Activated effector memory CD4-positive, alpha-beta T cell treated with Interleukin-2 at 50 U/mL for 16 hours (primary cell): ENCODE measurements at places on chromosomes 6 and 20.

- DNase-seq, result no peak
Measured at GRCh38 chr6:148758492-148758891, 11.7 kb downstream of the UST start.

- no peak for DNase-seq
Measured at GRCh38 chr6:17013701-17014100, 88.1 kb upstream of the STMND1 start.

GRCh38 chr6:158016571-158017383, 35.1 kb downstream of the SYNJ2 start:
- DNase-seq, result no peak

- DNase-seq, result no peak
Measured at GRCh38 chr6:79776076-79776475, 144.9 kb downstream of the SH3BGRL2 start.

- DNase-seq, result no peak
Measured at GRCh38 chr6:106770081-106770480, 140.7 kb downstream of the QRSL1 start.

GRCh38 chr20:6683021-6683977, 84.2 kb upstream of the BMP2 start:
- no peak for DNase-seq

- DNase-seq, result no peak
Measured at GRCh38 chr6:38091613-38092012, 272.1 kb downstream of the ZFAND3 start.

DNA sequence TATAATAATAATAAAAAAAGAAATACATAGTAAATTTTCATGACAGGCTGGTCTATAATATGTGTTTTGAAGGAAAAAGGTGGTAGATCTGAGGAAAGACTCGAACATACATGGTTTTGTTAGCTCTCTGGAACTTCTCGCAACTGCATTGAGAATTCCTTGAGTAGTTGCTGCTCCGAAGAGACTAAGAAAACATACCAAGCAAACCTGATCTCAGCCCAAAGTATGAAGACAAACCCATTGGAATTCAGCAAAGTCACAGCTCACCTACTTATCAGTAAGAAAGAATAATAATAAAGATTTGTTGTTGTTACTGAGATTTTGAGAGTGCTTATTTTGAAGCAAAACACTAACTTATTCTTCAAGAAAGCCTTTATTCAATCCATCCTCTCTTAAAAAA, 1107.1 kb upstream of the EYS start:
- no peak for DNase-seq

DNA sequence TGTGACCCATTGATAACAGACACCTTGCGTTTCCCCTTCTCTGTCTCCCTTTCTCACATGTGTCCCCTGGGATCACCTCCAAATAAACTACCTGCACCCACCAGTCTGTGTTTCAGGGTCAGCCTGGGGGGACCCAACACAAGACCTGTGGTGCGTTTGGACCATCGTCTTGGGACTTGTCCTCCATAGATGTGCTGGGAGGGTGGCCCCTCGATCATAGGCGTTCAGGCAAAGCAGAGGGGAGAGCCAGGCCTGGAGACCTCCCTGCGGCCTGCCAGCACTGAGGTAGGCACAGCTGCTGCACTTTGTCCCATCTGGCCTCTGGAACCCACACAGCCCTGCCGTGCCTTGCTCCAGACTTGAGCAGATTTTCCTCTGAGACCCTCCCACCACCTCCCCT, 18.1 kb downstream of the CST9 start:
- no peak for DNase-seq

- DNase-seq, result no peak
Measured at GRCh38 chr6:132730560-132730959, 16.7 kb upstream of the VNN1 start.

DNA sequence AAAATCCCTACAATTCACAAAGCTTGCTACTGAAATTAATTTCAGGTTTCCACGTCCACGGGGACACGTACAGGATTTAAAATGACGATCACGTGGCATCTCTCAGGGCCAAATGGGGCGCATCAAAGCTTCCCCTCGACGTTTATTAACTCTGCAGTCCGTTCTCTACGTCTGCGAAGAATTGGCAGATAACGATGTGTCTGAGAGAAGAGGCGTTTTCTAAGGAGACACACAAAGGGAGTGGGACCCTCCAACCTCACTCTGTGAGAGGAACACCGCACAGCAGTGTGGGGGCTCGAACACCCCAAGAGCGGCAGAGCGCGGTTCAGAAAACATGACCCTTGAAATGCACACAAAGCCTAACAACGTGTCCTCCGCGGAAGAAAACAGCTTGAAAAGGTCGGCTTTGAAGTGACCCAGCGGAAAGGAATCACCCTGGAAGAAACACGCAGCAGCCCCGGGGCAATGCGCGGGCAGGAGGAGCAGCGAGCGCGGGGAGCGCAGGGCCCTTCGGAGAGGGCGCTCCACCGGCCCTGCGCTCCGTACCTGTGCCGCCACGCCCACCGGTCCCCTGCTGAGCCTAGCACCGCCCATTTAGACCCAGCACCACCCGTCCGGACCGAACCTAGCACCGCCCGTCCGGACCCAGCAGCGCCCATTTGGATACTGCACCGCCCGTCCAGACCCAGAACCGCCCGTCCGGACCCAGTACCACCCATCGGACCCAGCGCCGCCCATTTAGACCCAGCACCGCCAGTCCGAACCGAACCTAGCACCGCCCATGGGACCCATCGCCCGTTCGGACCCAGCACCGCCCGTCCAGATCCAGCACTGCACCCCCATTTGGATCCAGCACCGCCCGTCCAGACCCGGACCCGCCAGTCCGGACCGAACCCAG, 1.1 kb upstream of the AFDN start:
- no peak for DNase-seq

DNA sequence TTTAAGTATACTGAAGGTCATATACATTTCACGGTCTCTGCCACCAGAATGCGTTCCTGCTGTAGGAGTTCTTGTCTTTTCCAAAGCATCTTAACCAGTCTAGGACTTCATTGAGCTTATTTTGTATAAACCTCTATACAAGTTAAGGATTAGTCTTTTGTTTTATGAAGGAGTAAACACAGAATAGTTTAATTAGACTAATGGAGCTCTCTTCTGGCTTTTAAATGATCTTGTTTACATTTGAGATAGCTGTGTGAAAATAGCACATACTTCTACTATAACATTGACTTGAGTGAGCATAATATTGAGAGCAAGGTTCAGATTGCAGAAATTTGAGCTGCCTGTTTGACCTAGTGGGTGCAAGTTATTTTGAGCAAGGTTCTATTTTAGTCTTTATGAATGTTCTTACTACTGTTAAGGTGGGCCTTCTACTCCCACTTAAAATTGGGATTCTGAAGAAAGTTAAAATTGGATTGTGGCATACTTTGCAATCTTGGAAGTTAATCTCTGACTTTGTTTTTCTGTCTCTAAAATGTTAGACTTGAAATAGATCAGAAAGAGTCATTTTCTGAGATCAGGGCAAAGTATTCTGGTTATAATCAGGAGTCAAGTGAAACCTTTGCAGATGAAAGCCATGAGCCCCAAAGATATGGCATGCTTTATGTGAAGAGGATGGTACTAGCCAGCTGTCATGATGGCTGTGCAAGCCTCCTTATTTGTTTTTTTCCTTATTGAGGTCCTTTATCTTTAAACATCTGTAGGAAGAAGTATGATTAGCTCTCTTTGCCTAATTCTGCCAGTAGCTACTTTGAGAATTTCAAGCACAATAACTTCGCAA, 41.8 kb downstream of the RPRD1B start:
- DNase-seq, result no peak

- DNase-seq, result no peak
Measured at GRCh38 chr20:51059862-51060261, 37.0 kb upstream of the KCNG1 start.

GRCh38 chr6:147078602-147079001, 125.6 kb upstream of the STXBP5 start:
- no peak for DNase-seq

- no peak for DNase-seq
Measured at GRCh38 chr6:47196113-47196512, 113.6 kb downstream of the TNFRSF21 start.

GRCh38 chr6:41658636-41659035, 20.4 kb downstream of the MDFI start:
- no peak for DNase-seq

- no peak for DNase-seq
Measured at GRCh38 chr6:75012018-75012417, 193.8 kb downstream of the COL12A1 start.

GRCh38 chr6:166626177-166627032, 646 bp downstream of the RPS6KA2 start:
- DNase-seq, result peak; percentile 19

DNA sequence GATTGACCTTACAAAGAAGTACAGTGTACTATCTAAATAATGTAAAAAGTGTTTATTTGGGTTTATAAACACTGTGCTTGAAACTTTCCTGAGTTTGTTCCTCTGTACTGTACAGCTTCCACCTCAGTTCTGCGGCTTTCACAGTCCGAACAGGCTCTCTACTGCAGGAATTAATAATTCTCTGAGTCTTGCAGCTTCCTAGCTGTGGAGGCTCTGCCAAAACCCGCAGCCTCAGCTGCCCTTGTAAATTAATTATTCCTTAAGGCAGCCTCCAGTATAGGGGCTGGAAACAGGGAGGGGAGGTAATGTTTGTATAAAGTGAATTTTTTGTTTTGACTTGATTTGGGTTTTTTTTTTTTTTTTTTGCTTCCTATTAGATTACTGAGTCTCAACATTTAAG, 19.2 kb downstream of the TSPYL4 start:
- no peak for DNase-seq

DNA sequence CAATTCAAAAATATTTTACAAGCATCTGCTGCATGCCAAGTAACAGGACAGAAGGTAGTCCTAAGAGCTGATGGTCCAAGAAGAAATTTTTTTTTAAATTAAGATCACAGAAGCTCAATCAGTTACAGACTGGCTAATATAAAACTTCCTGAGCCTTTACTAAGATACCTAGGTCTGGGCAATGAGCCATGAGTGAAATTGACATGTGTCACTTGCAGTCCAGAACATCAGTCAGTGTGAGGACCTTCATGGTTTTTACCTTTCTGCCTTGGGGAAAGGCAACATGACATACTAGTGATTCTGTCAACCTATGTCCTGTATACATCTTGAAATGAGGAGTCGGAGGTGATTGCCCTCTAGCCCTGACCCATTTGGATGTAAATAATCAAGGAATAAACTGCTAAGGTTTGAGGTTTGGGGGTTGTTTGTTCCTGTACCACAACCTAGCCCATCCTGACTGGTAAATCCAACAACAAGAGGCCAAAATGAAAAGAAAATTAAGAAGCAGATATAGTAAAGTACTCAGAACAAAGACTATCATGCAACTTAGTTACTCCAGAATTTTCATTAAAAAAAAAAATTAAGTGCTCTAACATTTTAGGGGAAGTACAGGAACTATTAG, 70.0 kb downstream of the CNKSR3 start:
- DNase-seq, result no peak

GRCh38 chr6:116010386-116010785, 50.3 kb downstream of the FRK start:
- no peak for DNase-seq

- no peak for DNase-seq
Measured at GRCh38 chr20:59891581-59891980, 41.9 kb downstream of the SYCP2 start.

DNA sequence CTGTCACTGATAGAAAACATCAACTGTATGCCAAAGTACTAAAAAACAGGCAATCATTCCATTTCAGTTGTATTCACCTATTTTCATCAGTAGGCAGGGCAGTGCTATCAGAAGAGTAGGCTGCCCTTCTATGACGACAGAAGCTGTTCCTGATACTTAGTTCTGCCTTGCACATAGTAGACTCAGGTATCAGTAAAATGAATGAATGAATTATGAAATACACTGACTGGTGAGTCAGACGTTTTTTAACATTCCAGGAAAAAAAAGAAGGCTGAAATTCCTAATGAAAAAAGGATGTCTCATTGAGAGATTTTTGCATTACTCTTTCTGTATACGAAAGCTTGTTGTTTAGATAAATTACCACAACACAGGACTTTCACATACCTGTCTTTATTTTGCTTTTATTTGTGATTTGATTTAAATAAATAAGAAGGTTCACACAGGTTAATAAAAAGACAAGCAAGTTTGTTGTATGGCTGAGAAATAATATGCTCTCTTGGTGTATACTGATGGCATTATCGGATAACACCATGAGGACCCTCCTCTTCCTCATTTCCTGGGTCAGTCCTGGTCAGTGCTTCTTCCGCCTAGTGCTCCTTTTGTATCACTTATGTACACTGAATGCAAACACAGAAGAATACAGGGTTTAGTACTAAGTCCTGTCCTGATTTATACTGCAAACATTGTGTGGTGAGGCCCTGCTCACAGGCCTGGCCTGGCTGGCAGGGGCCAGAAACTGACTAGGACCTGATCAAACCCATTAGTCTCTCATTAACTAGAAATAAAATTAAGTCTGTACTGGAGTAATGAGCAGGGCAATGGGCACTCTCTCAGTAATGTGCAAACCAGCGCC, 39.4 kb upstream of the SPDEF start:
- no peak for DNase-seq

GRCh38 chr20:53774461-53775203, 181.0 kb upstream of the ZNF217 start:
- DNase-seq, result no peak

DNA sequence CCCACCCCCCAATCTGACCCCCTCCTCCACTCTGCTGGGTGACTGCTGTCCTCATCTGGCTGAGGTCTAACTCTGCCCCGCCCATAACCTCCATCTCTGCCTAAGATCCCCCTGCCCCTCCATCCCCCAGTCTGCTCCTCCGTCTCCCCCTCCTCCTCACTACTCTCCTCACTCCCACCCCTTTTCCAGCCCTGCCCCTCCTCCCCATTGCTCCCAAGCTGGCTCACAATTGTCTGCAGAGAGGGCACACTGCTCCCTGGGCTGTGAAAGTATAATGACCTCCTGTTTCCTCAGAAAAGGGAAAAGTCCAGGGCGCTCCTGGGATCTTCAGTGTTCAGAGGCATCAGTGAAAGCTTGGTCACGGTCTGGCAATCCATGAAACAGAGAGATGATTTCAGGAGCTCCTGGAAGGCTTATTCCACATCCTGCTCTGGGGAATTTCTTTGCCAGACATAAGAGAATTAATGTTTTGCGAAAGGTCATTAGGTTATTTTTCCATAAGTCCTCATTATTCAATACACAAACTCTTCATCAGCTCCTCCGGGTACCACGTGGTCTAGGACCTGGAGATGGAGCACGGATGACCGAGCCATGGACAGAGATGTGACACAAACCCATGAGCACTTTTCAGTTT, 21.5 kb downstream of the CST5 start:
- no peak for DNase-seq

DNA sequence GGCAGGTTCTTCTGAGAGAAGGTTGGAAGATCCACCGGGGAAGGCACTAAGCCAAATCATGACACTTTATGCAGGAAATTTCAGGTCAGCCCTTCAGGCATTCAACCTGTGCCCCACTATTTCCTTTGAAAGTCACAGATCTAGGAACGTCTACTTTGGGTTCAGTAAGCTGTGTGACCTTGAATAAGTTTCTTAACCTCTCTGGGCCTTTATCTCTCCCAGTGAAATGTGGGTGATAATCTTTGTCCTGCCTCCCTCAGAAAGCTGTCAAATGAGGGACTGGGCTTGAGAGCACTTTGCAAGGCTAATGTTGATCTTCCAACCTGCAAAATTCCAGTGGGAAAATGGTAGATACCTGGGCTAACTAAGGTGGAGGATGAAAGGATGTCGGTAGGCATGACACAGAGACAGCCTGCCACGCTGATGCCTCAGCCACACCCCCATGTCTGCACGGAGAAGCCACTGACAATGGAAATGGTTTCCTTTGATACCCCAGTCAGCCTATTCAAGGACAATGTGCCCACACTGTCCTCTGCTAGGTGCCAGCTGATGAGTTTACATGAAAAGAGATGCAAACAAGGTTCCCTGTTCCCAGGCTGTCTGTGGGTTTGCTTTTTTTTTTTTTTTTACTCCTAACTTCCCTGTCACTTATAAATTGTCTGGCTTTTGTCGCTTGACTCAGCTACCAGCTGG, 9.3 kb downstream of the BNIP5 start:
- no peak for DNase-seq
